ENCODE measurements at places on chromosomes 3 and 15.

DNA sequence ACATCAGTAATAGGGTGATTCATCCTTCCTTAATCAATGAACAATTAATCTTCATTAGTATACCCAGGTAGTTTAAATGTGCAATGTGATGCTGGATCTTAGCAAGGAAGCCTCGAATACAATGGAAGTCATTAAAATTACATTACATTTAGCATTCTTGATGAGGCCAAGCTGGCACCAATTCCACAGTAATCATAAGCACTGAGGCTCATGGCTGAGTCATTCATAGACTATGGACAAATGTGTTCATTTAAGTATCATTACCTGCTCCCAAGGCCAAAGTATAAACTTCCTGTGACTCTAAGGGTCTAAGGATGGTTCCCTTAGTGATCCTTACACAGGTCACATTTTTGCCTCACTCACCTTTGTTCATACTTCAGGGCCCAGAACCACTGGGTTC is 266.4 kb upstream of the CDIN1 start:
- no peak for DNase-seq

GRCh38 chr3:174202116-174202515 is 657.0 kb upstream of the NAALADL2 start:
- DNase-seq = no peak

GRCh38 chr15:90213122-90213817 is 12.1 kb downstream of the SEMA4B start:
- no peak for DNase-seq

- no peak for DNase-seq
Measured at GRCh38 chr3:12796171-12797123, at the start of gene CAND2. TSS of gene CAND2 (plus strand) at chr3:12796680. CDS start at chr3:12796721, 41 bp downstream.

- DNase-seq = no peak
Measured at GRCh38 chr3:134525293-134525692, 39.4 kb downstream of the CEP63 start.

Measured in CD4-positive, alpha-beta T cell treated with Interleukin-2 at 100 ng/mL for 4 hours (primary cell).